H7 (cell line): ENCODE measurements at places on chromosomes 5 and 9. TPM values are rescaled to one million over a fixed set of nuclear protein-coding genes. Genes with fewer than 3 reads are reported as not detected.
A peak's percentile ranks its signal among the peaks of the same experiment; 100 is the strongest.

- DNase-seq: no peak
Measured at GRCh38 chr9:130201399-130201873, 29.2 kb downstream of the NCS1 start.

Gene SLC36A2
- total RNA-seq: not detected in 2 replicates

Gene PCDHA1
- total RNA-seq: not detected in 2 replicates

Gene FGF18
- 1.9 TPM in 2 replicates for total RNA-seq

- no peak for DNase-seq
Measured at GRCh38 chr5:157161996-157162395, 4.1 kb downstream of the GARIN3 start.

DNA sequence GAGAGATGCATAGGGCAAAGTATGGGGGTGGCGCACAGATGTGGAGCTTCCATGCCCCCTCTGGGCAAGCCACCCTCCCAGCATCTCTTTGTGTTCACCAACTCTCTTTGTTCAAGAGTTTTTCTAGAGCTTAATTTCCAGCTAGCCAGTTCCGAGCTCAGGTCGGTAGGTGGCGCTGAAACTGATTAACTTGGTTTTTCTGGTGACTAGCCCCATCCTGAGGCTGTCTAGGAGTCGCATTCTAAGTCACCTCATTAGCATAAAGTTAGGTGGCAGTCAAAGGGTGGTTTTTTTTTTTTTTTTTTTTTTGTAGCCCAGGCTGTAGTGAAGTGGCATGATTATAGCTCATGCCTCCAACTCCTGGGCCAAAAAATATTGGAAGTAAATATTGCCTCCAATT, 476.4 kb downstream of the KDM4C start:
- DNase-seq: peak; percentile 44

Gene CCDC183
- 0.66 and 0.85 TPM in 2 replicates for total RNA-seq

Gene NSMF
- 37.9 and 39.0 TPM in 2 replicates for total RNA-seq

Gene ASPN
- not detected in 2 replicates for total RNA-seq

Gene KIF20A
- 138 and 155 TPM in 2 replicates for total RNA-seq

DNA sequence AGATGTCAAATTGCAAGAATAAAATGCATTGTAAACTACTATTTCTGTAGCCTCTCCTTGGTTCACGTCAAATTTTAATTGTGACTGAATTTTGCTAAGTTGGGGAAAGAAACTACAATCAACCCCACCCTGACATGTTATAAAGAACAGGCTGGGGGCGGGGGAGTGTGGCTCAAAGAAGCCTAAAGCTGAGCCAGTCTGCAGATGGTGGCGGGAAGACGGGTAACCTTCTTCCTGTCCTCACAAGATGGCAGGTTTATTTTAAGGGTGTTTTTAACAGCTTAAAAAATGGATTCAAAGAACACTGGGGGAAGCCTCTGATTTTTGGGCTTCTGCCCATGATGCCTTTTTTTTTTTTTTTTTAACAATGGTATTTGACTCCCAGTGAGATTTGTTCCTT, 68.5 kb upstream of the MELK start:
- DNase-seq: no peak
